A549 treated with AZD2906 at 1 μM for 4 hours (cell line): ENCODE measurements at places on chromosomes 1 and 21. TPM values are rescaled to one million over a fixed set of nuclear protein-coding genes. Genes with fewer than 3 reads are reported as not detected.

Gene NBPF6
- 0.02 TPM in 1 of 5 replicates, not detected in the others for total RNA-seq

Gene SMYD3
- 13.3 to 14.0 TPM (median 13.8 TPM) in 5 replicates for total RNA-seq

Gene STYXL2
- total RNA-seq = not detected in 5 replicates

Gene ARV1
- total RNA-seq = 21.4 to 24.8 TPM (median 24.0 TPM) in 5 replicates

Gene PIGR
- total RNA-seq = 0.01 to 0.02 TPM in 2 of 5 replicates, not detected in the others

Gene ZBTB8A
- 4.1 to 5.1 TPM (median 4.8 TPM) in 5 replicates for total RNA-seq

Gene OR10Z1
- total RNA-seq = not detected in 5 replicates

Gene C1QA
- not detected in 5 replicates for total RNA-seq

Gene CLEC20A
- total RNA-seq = not detected in 5 replicates

Gene CELA3B
- not detected in 5 replicates for total RNA-seq

Gene TCP10L
- total RNA-seq = 0.27 to 0.89 TPM (median 0.70 TPM) in 5 replicates

Gene UBL4B
- 0.03 to 0.08 TPM in 2 of 5 replicates, not detected in the others for total RNA-seq
